ENCODE measurements at places on chromosomes 12 and 14. TPM values are rescaled to one million over a fixed set of nuclear protein-coding genes. Genes with fewer than 3 reads are reported as not detected.

- DNase-seq = no peak
Observed at GRCh38 chr14:69803753-69804152, 6.7 kb upstream of the SLC10A1 start.

DNA sequence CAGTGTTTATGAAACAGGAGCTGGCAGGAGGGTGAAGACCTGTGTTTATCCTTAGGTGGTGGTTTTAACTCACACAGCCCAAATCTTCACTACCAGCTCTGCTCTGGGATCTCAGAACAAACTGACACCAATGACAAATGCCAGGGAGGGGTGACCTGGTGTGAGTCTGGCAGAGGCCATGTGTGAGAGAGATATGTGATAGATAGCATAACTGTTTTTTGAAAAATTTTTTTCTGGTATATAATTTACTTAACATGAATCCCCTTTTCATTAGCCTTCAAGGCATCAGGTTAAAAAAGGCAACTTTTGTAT, 51.5 kb downstream of the SLC38A4 start:
- DNase-seq = no peak

GRCh38 chr12:113891739-113892520, 74.2 kb downstream of the RBM19 start:
- DNase-seq = no peak

DNA sequence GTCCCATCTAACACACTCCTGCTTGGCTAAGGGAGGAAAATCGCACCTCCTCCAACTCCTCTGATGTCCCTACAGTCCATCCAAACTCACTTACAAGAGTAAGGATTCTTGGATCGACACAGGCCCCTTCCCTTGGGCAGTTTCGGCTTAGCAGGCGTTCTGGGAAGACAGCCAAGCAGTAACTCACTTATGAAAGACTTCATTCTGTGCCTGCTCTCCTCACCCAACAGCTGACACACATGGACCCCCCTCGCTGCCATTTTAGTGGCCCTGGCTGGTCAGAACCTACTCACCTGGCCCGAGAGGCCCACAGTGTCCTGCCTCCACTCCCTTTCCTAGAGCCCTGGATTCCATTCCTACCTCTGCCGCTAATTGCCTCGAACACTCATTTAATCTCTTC, 52.3 kb upstream of the BCL2L14 start:
- no peak for DNase-seq

- no peak for DNase-seq
Observed at GRCh38 chr14:78737601-78738000, 567.4 kb downstream of the NRXN3 start.

GRCh38 chr12:49672301-49673217, 34.6 kb downstream of the FMNL3 start:
- DNase-seq = no peak

DNA sequence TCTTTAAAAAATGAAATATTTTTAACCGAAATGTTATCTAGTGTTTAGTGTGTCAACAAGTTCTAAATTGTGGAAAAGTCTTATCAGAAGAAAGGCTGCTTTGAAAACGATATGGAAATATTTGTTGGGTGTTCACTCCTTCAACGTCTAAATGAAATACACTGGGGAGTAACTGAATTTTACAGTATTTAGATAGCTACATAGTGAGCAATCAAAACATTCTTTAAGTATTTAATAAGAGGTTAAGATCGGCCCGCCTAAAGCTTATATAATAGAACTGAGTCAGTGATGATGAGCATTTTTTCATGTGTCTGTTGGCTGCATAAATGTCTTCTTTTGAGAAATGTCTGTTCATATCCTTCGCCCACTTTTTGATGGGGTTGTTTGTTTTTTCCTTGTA, 228.3 kb downstream of the RAD51B start:
- no peak for DNase-seq

DNA sequence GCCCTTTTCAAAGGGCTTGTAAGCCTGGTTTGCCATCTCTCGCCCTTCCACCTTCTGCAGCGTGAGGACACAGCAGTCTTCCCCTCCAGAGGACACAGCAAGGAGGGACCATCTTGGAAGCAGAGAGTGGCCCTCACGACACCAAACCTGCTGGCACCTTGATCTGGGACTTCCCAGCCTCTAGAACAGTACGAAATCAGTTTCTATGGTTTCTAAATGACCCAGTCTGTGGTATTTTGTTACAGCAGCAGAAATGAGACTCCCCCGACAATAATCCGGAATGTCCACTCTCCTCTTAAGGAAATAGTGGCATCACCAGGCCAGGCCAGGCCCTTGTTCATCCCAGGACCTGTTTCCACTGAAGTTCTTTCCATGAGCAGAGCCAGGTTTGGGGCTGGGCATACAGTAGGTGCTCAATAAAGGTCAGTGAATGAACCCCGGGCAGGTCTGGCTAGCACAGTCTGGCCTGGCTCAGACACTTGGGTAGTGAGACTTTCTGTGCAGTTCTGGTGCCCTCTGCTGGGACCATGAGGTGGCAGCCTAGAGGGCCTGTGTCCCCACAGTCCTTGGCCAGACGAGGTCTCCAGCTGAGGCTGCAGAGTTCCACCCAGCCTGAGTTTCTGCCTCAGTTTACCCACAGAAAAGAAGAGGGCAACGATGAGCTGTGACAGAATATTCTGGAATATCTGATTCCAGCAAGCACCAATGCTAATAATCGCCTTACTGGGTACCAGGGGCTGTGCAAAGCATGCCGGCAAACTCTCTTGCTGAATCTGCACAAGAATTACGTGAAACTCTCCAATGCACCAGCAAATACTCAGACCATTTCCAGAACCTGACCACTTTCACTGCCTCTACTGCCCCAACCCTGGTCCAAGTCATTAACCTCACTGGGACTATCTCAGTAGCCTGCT, 14.0 kb downstream of the ABCB9 start:
- DNase-seq = peak; percentile 84

DNA sequence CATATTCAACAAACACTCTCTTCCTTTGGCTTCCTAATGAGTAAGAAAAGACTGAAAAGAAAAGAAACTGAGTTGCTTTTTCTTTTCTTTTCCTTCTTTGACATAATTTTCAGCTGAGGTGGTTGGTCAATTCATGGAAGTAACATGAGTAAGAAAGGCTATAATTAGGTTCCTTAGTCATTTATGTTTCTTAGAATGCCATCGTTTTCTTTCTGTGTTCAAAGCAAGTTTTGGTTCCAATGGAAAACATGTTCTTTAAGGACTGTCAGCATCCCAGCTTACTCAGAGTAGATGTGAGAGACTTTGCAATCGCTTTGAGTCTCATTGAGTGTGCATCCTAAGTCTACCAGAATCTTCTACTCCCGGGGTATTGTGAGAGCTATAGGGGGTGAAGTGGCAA, 882.4 kb downstream of the DIO2 start:
- DNase-seq = no peak

GRCh38 chr12:94730847-94731246, 80.5 kb upstream of the TMCC3 start:
- no peak for DNase-seq

DNA sequence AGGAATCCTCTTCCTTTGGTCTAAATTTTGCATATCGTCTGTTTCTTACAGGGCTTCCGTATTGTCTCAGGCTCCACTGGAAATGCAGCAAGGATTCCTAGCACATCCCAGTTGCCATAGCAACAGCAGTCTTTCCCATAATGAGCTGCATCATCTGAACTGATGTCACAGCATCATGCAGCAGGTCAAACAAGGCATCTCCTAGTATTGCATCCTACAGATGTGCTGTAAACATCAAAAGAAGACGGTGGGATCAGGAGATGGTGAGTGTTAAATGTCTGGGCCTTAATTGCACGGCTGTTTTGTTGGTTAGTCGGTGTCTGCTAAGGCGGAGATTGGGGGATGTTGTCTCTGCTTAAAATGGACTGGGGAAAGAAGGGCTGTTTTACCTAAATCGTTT, at the start of gene AKAP6:
TSS of gene AKAP6 (plus strand) at position 153 of the 400 bp plus-strand sequence. CDS start 104,196 bp downstream, outside the sequence.
- no peak for DNase-seq

DNA sequence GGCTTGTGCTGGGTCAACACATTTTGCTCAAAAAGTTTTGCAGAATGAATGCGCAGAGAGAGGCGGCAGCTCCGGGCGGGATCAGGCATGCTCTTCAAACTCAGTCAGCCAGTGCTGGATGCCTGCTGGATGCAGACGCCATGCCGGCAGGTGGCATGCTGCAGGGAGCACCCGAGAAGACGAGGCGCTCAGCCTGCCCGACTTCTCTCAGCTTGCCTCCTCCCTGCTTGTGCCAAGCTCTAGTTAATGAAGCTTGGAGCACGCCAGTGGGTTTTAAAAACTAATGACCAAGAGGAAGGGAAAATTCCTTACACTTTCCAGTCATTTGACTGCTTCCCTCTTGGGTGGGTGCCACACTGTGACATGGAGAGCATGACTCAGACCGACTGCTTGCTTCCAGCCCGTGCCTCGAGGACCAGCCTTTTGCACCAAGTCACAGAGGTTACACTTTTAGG, 39.8 kb downstream of the SLC24A4 start:
- no peak for DNase-seq

The SYCP3 gene
- not detected for total RNA-seq

The VAMP1 gene
- 5.4 TPM for total RNA-seq

The PLXNC1 gene
- 14.9 TPM for total RNA-seq

The FOXJ2 gene
- total RNA-seq = 25.6 TPM

The OAS2 gene
- total RNA-seq = 1.2 TPM

The LRRIQ1 gene
- total RNA-seq = not detected
